Activated T-helper 1 cell treated with anti-CD3 and anti-CD28 coated beads, Interleukin-12 subunit alpha, Interleukin-12 subunit beta, Interleukin-2, Interleukin-4 antibody, amounts not matched to agents 30 ng/mL and 10 ng/mL and 1 ng/mL, durations not matched to agents 14 hours and 24 hours and 36 hours (primary cell): ENCODE measurements at places on chromosomes 3 and 15. TPM values are rescaled to one million over a fixed set of nuclear protein-coding genes. Genes with fewer than 3 reads are reported as not detected.
A peak's percentile ranks its signal among the peaks of the same experiment; 100 is the strongest.

GRCh38 chr15:64443747-64444621 lies 16.4 kb upstream of the ZNF609 start:
- H3K36me3 ChIP-seq = peaks cover 31% of the 10 kb centered on the region
- H3K27ac ChIP-seq = peak overlapping the region; percentile 94
- peaks cover 49% of the 10 kb centered on the region for H3K4me1 ChIP-seq
- DNase-seq = no peak
- H3K4me3 ChIP-seq = peak overlapping the region; percentile 74
- H3K27me3 ChIP-seq = no peaks in the 10 kb centered on the region

GRCh38 chr3:23723930-23724329 lies 81.8 kb upstream of the UBE2E1 start:
- H3K4me3 ChIP-seq = no peak overlapping the region
- DNase-seq = no peak
- no peaks in the 10 kb centered on the region for H3K27me3 ChIP-seq
- peaks cover 8% of the 10 kb centered on the region for H3K4me1 ChIP-seq
- H3K27ac ChIP-seq = no peak overlapping the region

- no peak overlapping the region for H3K4me3 ChIP-seq
- H3K36me3 ChIP-seq = peaks cover 21% of the 10 kb centered on the region
- H3K27me3 ChIP-seq = no peaks in the 10 kb centered on the region
- DNase-seq = no peak
- H3K27ac ChIP-seq = no peak overlapping the region
- H3K4me1 ChIP-seq = no peaks in the 10 kb centered on the region
These were observed 23.5 kb downstream of the TSEN2 start for GRCh38 chr3:12507591-12508281.

GRCh38 chr3:159499031-159499793 lies 489.4 kb upstream of the IL12A start:
- no peaks in the 10 kb centered on the region for H3K36me3 ChIP-seq
- H3K27me3 ChIP-seq = no peaks in the 10 kb centered on the region
- DNase-seq = no peak
- H3K4me3 ChIP-seq = no peak overlapping the region
- no peak overlapping the region for H3K27ac ChIP-seq

- no peak for DNase-seq
- H3K27ac ChIP-seq = no peak overlapping the region
- no peaks in the 10 kb centered on the region for H3K4me1 ChIP-seq
- no peaks in the 10 kb centered on the region for H3K27me3 ChIP-seq
- no peak overlapping the region for H3K4me3 ChIP-seq
- H3K36me3 ChIP-seq = no peaks in the 10 kb centered on the region
These were observed 70.2 kb upstream of the BFSP2 start for GRCh38 chr3:133329626-133330025.

GRCh38 chr15:68425428-68426060 lies 6.4 kb downstream of the ITGA11 start:
- H3K27me3 ChIP-seq = peaks cover 24% of the 10 kb centered on the region
- H3K36me3 ChIP-seq = no peaks in the 10 kb centered on the region
- no peaks in the 10 kb centered on the region for H3K4me1 ChIP-seq
- no peak for DNase-seq

GRCh38 chr3:53083949-53084309 lies 38.1 kb upstream of the SFMBT1 start:
- DNase-seq = no peak
- no peaks in the 10 kb centered on the region for H3K4me1 ChIP-seq
- no peaks in the 10 kb centered on the region for H3K27me3 ChIP-seq
- peaks cover 13% of the 10 kb centered on the region for H3K36me3 ChIP-seq

GRCh38 chr3:25156626-25157025 lies 271.4 kb upstream of the RARB start:
- no peaks in the 10 kb centered on the region for H3K27me3 ChIP-seq
- no peak overlapping the region for H3K27ac ChIP-seq
- H3K4me3 ChIP-seq = no peak overlapping the region
- H3K4me1 ChIP-seq = no peaks in the 10 kb centered on the region
- no peaks in the 10 kb centered on the region for H3K36me3 ChIP-seq

- H3K4me3 ChIP-seq = no peak overlapping the region
- no peaks in the 10 kb centered on the region for H3K36me3 ChIP-seq
- H3K27ac ChIP-seq = no peak overlapping the region
- no peak for DNase-seq
- no peaks in the 10 kb centered on the region for H3K27me3 ChIP-seq
These were observed 19.9 kb downstream of the RBP2 start for GRCh38 chr3:139456386-139456785.

GRCh38 chr3:168511428-168512014 lies 415.8 kb upstream of the GOLIM4 start:
- H3K4me1 ChIP-seq = no peaks in the 10 kb centered on the region
- H3K36me3 ChIP-seq = no peaks in the 10 kb centered on the region
- no peak for DNase-seq
- no peak overlapping the region for H3K4me3 ChIP-seq

DNA sequence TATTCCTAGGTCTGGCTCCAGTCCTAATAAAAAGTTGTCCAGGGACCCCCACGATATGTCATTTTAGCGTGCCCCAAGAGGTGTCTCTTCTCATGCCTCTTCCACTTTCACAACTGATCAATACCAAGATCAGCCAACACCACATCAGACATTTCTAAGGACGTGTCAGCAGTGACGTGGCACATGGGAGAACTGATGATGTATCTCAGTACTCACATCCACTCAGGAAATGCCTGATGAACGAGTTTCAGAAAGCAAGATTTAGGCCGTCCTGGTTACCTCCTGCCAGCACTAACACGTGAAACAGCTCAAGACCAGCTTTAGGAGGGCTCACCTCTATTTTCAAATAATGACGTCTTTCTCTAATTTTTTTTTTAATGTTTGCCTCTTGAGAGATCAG lies 19.6 kb downstream of the VGLL4 start:
- peak; percentile 73 for DNase-seq
- peak overlapping the region; percentile 75 for H3K4me3 ChIP-seq
- H3K36me3 ChIP-seq = peaks cover 23% of the 10 kb centered on the region

DNA sequence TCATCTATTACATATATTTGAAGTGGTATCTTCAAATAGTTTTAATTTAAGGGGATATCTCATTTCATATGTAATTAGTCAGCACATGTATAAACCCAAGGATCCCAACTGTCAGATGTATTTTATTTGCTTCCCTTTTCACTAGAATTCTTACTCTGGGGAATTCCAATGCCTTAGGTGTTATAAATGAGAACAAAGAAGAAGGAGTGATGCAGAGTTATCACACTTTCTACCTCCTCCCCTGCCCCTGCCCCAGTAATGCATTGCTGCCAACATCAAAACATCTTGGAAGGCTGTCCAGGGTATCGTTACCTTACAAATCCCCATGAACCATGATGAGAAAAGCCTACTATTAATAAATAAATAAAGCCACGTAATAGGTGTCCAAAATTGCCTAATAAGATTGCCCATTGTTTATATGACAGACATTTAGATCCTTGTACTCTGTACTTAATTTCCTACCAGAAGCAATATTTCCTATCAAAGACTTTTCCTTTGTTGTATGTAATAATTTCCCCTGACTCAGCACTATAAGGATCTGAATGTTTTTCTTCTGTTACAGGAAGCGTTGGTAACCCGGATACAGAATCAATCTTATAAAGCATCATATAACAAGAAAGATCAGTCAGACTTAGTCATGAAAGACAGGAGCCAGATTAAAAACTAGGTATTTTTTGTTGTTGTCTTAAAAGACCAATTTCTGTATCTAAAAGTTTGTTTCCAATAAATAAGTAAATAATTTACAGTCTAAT lies 38.8 kb downstream of the CBLB start:
- H3K4me1 ChIP-seq = peaks cover 84% of the 10 kb centered on the region
- peaks cover 52% of the 10 kb centered on the region for H3K36me3 ChIP-seq
- H3K4me3 ChIP-seq = peak overlapping the region; percentile 20
- H3K27ac ChIP-seq = peak overlapping the region; percentile 87

The CASR gene
- total RNA-seq = not detected in 2 replicates

The CPLX3 gene
- total RNA-seq = 0.17 and 0.29 TPM in 2 replicates

The CFAP44 gene
- 2.9 and 3.2 TPM in 2 replicates for total RNA-seq

The RLBP1 gene
- not detected in 2 replicates for total RNA-seq

The GASK1A gene
- not detected in 2 replicates for total RNA-seq
